Spinal cord (tissue), 10 donors: ENCODE measurements at places on chromosomes 7 and 10. TPM values are rescaled to one million over a fixed set of nuclear protein-coding genes. Genes with fewer than 3 reads are reported as not detected.

The C10orf88 gene
- 11.2 TPM for total RNA-seq

The GPR141 gene
- total RNA-seq = 5.4 TPM

The FEZF1 gene
- total RNA-seq = not detected

The KDM7A gene
- 16.8 TPM for total RNA-seq

DNA sequence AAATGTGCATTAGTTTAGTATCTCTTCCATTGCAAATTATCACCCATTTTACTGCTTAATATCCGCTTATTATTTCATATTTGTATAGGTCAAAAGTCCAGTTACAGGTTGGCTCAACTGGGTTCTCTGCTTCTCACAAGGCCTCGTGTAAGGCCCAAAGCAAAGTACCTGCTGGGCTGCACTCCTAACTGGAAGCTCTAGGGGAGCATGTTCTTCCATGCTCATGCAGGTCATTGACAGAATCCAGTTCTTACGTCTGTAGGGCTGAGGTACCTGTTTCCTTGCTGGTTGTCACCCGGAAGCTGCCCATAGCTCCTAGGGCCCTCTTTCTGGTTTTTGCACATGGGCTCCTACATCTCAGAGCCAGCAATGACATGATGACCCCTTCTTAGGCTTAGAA, 79.6 kb downstream of the RAPGEF5 start:
- DNase-seq = no peak

DNA sequence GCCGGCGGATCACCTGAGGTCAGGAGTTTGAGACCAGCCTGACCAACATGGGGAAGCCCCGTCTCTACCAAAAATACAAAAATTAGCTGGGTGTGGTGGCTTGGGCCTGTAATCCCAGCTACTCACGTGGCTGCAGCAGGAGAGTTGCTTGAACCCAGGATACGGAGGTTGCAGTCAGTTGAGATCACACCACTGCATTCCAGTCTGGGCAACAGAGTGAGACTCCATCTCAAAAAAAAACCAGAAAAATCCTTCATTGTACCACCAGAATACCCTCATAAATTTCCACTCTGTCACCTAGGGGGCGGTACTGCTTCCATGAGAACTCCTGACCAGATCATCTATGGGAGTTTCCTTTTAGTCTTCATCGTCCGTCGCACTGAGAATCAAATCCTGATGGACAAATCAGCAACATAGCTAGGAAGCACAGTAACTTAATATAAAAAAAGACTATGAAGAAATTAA, 225.8 kb upstream of the KLF14 start:
- no peak for DNase-seq

DNA sequence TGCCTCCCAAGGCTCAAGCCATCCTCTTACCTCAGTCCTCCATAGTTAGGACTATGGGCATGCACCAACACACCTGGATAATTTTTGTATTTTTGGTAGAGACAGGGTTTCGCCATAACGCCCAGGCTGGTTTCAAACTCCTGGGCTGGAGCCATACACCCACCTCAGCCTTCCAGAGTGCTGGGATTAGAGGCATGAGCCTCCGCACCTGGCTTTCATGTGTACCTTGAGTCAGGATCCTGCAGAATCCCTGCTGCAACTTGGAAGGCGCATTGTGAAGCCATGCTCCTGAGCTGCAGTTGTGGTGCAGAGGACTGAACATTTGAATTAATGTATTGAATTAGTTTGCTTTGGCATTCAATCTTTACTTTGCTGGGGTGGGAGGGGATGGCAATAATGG, 29.4 kb upstream of the NMT2 start:
- no peak for DNase-seq

DNA sequence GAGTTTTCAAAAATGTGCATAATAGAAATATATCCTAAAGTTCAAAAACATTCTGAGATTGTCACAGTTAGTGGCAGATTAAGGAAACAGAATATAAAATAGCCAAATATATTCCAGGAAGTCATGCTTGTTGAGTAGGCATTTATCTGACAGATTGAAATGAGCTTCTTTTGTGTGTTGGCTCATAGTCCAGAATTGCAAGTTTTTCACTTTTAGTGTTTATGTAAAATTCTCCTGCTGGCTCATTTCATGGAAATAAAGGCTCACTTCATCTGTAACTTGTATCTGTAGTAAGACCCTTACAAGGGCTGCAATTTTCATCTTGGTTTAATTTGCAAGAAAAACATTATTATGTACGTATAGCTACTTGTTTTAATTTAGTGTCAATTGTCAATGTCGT, 93.5 kb downstream of the MCU start:
- DNase-seq = peak; percentile 28

DNA sequence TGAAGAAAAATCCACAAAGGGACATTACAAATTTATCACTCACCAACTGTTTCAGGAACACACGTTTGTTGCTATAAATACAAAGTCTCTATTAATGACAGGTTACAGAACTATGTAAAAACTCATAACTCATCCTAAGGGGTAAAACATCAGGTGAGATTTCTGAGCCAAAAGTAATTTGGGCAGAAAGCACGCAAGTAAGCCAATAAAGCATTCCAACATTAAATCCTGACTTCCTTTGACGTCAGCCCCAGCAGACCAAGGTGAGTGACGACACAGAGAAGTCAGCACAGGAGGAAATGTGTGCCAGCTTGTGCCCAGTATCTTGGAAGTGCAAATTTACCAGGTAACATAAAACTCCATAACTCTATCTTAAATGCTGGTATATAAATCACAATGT, 45.7 kb downstream of the IMMP2L start:
- no peak for DNase-seq

DNA sequence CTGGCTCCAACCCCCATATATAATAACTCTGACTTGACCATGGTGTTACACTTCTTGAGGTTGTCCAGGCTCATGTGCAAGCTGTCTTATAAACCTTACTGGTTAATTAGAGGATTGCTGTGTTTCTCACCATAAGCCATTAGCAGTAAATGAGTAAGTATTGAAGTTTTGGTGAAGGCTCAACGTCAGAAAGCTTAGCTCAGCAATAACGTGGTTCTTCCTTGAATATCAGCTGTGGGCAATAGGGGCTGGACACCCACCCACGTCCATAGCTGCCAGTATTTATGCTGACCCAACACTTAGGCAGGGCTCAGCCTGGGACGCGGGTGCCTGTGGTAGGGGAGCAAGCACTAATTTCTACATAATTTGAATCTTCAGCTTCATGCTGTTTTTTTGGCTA, 134.1 kb downstream of the SH2D4B start:
- DNase-seq = no peak

The ANAPC16 gene
- 57.7 TPM for total RNA-seq

DNA sequence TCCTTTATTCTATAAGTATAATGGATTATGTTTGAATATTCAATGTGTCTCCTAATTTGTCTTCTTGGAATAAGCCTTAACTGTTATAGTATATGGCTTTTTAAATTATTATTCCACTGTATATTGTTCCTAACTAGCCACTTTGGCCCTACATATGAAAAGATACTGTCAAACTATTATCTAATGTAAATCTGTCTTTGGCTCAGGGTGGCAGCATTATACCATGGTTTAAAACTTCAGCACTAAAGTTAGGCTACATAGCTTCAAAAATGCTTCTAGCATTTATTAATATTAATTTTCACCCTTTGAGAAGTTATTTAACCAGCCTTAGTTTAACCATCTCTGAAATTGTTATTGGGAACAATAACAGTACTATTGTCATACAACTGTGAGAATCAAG, 543.1 kb upstream of the MBL2 start:
- peak; percentile 5 for DNase-seq

GRCh38 chr10:14656052-14656730, 118.5 kb downstream of the FAM107B start:
- no peak for DNase-seq

DNA sequence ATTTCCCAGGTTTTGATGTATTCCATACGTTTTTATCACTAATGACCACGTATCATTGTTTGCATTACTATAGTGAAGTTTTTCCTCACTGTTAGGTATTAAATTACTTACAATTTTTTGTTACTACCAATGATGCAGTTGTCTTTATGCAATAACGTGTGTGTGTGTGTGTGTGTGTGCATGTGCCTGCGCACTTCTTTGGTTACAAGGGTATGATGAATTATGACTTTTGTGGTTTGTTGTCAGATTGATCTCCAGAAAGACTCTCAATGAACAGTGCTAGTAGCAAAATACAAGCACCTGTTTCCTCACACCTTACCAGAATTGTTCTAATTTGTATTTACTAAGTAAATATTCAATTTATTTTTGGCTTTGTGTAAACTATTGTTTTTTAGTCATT, 51.5 kb downstream of the MCMBP start:
- DNase-seq = no peak

DNA sequence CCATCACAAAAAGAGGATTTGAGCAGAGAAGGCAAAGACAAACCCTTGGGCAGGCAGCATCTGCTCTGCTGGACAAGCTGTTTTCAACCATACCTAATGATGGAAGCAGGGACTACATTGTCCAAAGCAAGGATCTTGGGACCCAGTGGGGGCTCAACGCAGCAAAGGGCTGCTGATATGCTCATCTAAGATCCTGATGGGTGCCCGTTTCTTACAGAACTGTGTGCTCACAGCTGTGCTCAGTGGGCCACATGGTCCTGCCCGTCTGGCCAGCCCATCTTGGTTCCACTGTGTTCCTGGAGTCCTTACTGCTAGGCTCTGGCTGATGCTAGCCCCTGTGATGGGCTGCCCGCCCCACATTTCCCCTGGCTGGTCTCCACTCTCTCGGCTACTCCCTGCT, 36.1 kb downstream of the GPRIN2 start:
- DNase-seq = no peak

- no peak for DNase-seq
Observed at GRCh38 chr10:78255214-78255613, 221.6 kb downstream of the RPS24 start.

The CCSER2 gene
- 108 TPM for total RNA-seq

The CPVL gene
- total RNA-seq = 15.1 TPM

The MMD2 gene
- 10.1 TPM for total RNA-seq
